CD14-positive monocyte (primary cell): ENCODE measurements at places on chromosomes 6 and 20.

DNA sequence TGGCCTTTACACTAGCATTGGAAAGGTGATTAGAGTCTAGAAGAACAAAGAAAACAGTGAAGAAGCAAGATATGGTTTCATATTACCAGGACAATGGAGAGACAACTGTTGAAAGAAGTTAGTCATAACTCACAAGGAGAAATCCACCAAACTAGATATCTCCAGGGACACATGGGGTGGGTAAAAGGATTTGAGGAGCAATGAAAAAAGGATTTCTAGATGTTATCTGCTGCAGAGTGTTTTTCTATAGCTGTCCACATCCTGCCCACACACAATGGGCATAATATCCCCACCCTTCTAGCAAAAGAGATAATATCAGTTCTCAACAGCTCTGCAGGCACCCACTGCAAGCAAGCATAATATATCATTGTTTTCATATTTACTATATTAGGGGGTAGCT, 303.1 kb downstream of the HAO1 start:
- no peak for DNase-seq

DNA sequence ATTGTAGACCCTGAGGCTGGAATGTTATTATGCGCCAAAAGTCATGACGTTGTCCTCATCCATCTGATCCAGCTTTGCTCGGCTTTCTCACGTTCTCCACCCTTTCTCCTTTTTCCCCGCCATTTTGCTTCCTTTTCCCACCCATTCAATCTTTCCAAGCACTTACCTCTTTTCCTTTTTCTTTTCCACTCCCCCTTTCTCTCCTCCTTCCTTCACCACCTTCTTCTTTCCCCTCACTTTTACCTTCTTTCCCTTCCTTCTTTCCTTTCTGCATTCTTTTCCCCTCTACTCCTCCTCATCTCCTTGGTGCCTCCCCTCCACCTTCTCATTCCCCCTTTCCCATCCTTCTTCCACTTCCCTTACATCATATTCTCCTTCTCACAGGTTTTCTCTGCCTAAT, 304.8 kb upstream of the TSHZ2 start:
- DNase-seq = no peak

- DNase-seq = no peak
Observed at GRCh38 chr6:148538261-148539190, 195.9 kb downstream of the SASH1 start.

- peak; percentile 98 for DNase-seq
Observed at GRCh38 chr20:33812152-33812849, 1.2 kb downstream of the CHMP4B start.

- DNase-seq = no peak
Observed at GRCh38 chr6:166926748-166927147, 29.6 kb downstream of the RNASET2 start.

DNA sequence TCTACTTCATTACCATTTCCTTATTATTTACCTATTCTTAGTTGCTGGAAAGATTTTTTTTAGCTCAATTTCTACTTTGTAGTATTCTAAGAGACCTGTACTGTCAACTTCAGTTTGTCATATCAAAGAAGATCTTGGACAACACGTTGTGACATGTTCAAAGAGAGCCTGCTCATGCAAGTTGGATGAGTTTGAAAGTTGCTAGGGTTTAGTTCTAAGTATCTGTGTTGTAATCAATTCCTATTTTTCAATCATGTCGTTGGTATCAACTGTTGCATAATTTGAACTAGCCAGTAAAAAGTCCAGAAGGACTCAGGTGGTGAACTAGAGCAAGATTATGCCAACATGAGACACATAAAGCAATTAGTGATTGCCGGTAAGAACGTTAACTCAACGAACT, 30.2 kb downstream of the PKIB start:
- DNase-seq = no peak

DNA sequence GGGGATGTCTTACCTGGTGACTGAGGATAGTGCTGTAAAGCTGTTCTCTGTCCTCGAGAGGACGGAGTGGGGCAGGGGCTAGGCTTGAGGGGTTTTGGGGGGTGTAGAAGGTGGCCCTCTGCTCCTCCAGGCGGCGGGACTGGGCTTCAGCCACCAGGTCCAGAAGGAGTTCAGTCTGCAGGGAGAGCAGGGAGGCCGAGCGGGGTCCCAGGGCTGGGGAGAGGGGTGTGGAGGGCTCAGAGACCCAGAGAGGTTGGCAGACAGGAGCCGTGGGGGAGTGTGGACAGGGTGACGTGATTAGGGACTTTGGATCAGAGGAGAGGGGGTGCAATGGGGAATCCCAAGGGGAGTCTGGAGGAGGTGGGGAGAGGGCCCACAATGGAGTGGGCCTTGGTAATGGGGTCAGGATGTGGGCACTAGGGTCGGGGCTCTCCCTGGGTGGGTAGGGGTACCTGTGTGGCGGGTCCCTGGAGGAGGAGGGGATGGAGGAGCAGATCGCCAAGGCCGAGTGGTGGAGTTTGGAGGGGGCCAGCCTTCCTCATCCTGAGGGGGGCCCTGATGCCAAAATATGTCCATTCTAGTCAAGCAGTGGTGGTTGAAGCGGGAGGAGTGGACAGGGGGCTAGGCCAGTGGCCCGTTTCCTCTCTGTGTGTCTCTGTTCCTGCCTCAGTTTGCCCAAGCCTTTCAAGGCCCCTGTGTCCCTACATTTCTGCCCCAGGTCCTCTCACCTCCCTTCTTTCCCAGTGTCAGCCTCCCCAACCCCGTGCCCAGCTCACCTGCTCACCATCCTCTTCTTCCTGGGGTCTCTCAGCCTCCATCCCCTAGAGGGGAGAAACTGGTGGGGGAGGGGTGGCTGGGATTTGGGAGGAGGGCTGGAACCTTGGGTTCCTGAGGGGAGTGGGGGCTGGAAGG, 491 bp downstream of the GPSM3 start:
- no peak for DNase-seq

- no peak for DNase-seq
Observed at GRCh38 chr20:53003420-53004154, 31.4 kb downstream of the TSHZ2 start.

GRCh38 chr6:157066781-157067491, 256.4 kb downstream of the TMEM242 start:
- DNase-seq = no peak

DNA sequence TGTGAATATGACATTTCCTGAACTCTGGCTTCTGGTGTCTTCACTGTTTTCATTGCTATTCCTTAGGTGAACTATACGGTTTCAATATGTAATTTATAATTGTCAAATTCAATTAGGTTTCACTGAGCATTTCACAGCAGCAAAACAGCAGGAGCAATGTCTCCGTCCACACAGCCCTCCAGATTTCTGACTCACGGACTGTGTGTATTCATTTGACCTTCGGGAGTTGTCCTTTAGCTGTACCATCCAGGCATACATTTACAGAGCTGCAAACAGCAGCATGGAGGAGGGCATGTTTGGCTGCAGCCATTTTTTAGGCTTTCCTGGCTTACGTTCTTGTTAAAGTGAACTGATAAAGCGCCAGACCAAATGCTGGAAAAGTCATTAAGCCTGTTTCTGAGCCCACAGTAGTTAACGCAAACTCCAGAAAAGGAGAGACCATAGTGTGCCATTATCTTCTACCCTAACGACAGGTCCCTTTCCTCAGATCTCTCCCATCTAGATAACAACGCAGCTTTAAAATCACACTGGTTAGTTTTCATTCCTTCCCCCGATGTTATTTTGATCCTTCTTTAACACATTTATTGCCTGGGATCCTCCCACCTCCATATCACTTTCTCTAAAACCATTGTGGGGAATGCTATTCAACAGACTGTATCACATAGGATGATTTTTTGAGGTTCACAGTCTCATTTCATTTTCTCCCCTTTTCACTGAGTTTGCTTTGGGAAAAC, 18.3 kb downstream of the FOXC1 start:
- DNase-seq = no peak

- DNase-seq = peak; percentile 70
Observed at GRCh38 chr20:22921595-22922421, 113.3 kb upstream of the SSTR4 start.

DNA sequence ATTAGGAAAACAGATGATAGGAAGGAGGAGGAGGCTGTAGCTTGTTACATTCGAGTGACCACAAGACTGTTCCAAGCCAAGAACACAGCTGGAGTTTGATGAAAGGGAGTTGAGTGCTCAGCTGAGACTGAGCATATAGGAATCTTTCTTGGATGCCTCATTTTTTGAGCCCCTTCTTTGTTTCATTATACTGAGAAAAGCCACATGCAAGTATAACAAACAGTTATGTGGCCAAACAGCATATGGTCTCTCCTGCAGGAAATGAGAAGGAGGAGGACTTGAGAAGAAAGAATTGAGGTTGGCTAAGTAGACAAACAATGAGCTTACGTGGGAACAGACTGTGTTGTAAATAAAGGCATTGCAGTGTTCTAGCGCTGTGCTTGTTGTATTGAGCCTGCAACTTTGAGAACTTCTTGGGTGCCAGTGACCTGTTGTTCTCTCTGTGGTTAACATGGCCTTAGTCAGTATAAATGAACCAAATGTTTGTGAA, 78.3 kb downstream of the AKAP7 start:
- DNase-seq = no peak

GRCh38 chr20:63847237-63848002, 13.9 kb upstream of the ABHD16B start:
- no peak for DNase-seq

GRCh38 chr6:158051968-158052367, 70.3 kb downstream of the SYNJ2 start:
- no peak for DNase-seq

- DNase-seq = no peak
Observed at GRCh38 chr6:88177961-88178464, 11.9 kb upstream of the CNR1 start.

GRCh38 chr6:71468038-71468437, 179.4 kb downstream of the OGFRL1 start:
- DNase-seq = no peak

GRCh38 chr6:89495961-89496535, 63.1 kb downstream of the ANKRD6 start:
- no peak for DNase-seq

DNA sequence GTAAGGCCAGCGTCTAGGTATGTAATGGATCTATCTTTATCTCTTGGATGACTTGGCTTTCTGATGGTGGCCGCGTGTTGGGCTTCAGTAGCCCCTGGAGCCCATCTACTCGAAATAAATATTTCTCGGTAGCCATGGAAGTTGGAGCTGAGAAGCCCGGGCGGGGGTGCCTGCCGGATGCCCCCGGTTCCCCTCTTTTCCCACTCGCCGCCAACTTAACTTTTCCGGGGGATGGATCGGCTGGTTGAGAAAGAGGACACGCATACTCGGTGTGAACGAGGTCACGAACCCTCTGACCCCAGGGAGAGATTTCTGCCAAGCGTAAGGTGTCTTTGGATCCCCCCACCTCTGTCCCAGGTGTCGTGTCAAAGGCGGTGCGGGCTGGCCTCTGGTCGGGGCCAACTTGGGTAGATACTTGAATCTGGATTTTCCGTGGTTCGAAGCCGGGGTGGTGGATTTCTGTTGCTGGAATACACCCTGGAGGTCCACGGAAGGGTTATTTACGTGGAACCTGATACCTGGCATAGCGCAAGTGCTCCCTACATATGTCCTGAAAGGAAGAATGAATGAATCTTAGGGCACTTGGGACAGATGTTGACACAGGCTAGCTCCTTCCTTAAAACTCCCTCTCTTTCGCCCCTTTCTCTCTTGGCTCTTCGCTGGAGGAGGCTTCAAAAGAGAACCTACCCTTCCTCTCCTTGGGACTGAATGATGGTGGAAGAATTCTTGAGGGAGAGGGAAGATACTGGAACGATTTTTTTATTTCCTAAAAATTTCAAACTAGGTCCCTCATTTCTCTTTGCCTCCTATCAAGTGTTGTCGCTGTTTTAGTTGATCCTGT, 996 bp downstream of the DOK5 start:
- no peak for DNase-seq

DNA sequence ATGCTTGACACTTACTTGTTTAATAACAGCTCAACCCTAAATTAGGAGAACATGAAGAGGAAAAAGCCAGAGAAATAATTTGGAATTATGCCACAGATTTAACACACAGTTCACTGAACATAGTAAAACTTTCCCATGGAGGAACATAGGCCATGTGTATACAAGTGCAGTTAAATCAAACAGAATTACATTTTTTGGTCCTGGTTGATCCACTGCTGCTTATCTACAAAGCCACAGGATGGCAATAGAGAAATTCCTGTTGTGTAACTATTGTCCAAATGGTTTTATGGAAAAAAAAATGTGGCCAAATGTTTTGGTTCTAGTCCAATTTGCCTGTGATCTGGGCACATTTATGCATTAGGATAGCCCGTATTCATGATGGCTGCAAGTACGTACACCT, 136.8 kb downstream of the ALDH8A1 start:
- no peak for DNase-seq

GRCh38 chr6:15330174-15330944, 84.5 kb downstream of the JARID2 start:
- no peak for DNase-seq

GRCh38 chr20:19964289-19965265, 52.6 kb upstream of the NAA20 start:
- DNase-seq = peak; percentile 56

GRCh38 chr6:74720923-74721322, 484.9 kb downstream of the COL12A1 start:
- no peak for DNase-seq

DNA sequence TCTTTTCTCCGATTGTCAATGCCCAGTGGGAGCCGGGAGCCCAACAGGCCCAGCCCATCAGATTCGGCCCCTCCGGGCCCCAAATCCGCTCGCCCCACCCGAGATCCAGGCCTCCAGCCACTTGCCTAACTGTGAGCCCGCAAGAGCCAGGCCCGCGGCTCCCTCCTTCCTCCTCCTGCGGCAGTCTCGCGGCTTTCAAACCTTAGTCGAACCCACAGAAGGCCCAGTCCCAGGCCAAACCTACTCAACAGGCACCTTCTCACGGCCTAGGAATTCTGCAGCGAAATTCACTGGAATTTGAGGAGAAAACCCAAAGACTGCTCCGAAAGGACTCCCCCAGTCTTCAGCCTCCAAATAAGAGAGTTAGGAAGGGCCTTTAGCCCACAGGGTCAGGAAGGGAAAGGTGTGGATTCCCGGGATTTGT, 2.8 kb upstream of the TFAP2A start:
- DNase-seq = no peak

DNA sequence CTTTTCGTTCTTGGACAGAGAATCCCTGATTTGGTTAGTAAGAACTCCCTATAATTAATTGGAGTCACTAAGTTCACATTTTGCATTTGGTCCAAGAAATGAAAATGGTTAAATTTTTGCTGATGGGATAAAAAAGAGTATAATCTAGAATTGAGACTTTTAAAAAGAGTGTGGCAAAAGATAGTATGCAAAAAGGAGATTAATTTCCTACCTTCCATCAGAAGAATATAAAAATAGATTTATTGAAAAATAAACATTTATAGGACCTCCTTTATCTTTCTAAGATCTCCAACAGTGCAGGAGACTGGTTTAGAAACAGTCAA, 105.5 kb upstream of the EEF1E1 start:
- no peak for DNase-seq

- DNase-seq = no peak
Observed at GRCh38 chr20:63411898-63412631, 50.9 kb upstream of the CHRNA4 start.
